ENCODE measurements at places on chromosomes 1 and 21.

DNA sequence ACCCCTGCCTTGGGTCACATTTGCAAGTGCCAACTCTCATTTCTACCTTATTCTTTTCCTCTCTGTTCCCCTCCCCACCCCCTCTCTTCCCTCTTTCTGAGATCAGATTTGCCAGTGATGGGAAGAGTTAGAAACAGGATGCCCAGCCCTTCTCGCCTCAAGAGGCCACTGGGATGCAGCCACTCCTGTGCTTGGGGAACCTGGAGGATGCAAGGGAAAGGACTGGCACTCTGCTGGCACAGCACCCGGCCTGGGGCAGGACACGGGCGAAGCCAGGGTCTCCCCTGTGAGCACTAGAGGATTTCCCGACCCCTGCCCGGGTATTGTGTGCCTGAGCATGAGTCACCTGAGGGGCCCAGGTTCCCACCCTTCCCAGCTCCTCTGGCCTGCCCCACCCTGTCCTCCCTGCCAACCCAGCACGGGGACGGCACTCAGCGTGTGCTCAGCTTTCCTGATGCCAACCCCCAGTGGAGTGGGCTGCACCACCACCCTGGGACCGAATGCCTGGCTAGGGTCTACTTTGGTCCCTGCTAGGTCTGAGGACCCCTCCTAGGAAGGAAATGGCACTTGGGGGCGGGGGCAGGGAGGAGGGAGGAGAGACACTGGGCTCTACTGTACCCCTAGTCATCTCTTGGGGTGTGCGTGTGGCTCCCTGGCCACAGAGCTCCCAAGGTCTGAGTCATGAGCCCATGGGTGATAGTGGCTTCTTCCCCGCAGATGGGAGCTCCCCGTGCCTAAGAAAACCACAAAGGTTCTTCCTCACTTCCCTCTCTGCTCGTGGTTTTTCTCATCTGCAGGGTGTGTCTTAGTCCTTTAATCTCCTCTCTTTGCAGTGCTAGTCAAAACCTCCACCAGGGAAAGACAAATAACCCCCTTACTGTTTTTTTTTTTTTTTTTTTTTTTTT, 12.4 kb downstream of the LMNA start:
- no peak for DNase-seq

DNA sequence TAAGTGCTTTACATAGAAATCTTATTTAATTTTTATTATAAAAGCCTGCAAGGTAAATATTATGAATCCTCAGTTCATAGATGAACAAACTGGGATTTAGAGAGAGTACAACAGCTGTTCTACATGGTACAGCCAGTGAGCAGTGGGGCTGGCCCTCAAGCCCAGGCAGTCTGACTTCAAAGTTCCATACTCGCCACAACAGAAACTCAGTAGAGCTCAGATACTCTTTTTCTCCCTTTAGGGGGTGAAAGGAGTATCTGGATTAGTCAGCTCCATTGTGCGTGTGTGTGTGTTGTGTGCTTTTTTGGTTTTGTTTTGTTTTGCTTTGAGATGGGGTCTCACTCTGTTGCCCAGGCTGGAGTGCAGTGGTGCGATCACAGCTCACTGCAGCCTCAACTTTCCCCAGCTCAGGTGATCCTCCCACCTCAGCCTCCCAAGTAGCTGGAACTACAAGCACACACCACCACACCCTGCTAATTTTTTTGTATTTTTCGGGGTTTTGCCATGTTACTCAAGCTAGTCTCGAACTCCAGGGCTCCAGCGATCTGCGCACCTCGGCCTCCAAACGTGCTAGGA, 378.5 kb downstream of the SMYD3 start:
- no peak for DNase-seq

DNA sequence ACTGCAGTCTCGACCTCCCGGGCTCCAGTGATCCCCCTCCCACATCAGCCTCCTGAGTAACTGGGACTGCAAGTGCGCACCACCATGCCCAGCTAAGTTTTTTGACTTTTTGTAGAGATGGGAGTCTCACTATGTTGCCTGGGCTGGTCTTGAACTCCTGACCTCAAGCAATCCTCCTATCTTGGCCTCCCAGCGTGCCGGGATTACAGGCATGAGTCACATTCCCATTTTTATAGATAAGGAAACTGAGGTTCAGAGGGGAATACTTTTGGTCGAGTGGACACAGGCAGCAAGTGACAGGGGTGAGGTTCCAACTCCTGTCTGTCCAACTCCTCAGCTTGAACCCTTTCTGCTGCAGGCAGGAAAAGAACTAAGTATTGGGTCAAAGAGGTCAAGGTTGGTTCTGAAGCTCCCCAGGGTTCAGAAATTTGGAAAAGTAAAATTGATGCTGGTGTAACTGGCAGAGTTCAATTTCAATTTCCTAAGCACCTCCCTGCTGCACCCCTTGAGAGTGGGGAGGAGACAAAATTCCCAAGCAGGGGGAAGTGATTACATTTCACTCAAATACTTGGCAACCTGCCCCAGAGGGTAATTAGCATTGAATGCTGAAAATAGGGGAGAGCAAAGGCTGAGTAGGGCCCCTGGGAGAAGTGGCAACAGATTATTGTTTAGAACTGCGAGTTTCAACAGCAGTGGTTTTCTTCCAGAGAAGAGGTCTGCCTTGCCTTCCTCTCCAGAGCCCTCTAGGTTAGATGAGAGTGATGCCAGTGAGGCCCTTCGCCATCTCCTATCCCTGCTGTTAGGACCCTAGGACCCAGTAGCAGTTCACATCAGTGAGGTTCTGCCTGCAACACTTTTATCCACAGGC, 17.5 kb upstream of the ALPL start:
- DNase-seq: no peak

- DNase-seq: no peak
Observed at GRCh38 chr1:178928976-178929375, 58.1 kb upstream of the ANGPTL1 start.

DNA sequence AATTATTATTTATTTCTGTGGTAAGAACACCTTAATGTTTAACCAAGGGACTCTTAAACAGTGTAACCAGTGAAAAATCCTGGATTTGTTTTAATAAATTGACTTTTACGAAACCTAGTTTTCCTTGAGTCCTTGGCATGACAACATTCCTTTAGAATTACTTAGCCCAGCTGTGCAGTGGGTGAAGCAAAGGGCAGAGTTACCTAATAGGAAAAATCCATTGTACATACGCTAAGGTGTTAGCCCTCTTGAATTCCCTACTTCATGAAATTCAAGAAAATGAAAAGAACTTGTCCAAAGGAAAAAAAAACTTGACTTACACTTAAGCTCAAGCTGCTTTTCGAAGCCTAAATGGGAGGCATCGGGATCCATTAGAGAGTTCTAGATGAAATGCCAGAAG, 852.0 kb upstream of the ADAMTS5 start:
- DNase-seq: no peak

GRCh38 chr1:162328512-162328911, 48.1 kb downstream of the SPATA46 start:
- no peak for DNase-seq

DNA sequence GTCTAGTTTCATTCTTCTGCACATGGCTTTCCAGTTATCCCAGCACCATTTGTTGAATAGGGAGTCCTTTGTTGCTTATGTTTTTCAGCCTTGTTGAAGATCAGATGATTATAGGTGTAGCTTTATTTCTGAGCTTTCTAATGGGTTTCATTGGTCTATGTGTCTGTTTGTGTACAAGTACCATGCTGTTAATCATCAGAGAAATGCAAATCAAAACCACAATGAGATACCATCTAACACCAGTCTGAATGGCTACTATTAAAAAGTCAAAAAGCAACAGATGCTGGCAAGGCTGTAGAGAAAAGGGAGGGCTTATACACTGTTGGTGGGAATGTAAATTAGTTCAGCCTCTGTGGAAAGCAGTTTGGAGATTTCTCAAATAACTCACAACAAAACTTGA, 321.5 kb upstream of the PTBP2 start:
- no peak for DNase-seq

- no peak for DNase-seq
Observed at GRCh38 chr1:231971397-231972110, 345.0 kb downstream of the DISC1 start.

DNA sequence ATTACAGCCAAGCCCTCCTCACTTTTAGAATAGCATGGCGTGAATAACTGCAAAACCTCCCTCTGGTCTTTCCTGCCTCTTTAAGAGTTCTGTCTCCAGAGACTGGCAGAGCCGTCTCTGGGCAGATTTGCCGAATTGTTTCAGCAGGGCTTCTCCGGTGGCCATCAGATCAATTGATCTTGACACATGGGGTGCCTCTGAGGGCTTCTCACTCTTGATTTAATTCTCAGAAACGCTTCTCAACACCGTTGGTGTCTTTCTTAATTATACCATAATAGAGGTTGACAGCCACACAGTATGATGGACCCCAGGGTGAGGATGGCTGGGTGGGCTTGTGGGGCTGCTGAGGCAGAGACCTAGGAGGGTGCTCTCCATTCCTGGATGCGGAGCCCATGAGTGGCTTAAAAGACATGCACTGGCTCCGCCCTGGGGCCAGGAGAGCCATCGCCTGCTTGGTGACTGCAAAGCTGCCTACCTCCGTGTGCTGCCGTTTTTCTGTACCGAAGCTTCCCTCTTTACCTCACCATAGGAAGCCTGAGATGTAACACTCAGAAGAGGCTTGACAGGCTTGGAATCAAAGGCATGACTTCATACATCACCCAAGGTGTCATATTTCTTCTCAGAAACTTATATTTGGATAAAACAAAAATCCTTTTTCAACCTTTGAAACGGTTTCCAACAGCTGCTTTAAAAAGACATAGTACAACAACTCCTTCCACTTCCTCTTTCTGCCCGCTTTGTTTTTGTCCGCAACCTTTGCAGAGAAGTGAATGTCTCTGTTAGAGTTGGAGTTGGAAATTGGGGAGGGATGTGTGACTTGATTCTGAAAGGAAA, 82.9 kb downstream of the GALNT2 start:
- no peak for DNase-seq

- no peak for DNase-seq
Observed at GRCh38 chr1:36091698-36092097, 3.0 kb downstream of the ADPRS start.

- DNase-seq: no peak
Observed at GRCh38 chr1:96104506-96104905, 617.1 kb upstream of the PTBP2 start.

DNA sequence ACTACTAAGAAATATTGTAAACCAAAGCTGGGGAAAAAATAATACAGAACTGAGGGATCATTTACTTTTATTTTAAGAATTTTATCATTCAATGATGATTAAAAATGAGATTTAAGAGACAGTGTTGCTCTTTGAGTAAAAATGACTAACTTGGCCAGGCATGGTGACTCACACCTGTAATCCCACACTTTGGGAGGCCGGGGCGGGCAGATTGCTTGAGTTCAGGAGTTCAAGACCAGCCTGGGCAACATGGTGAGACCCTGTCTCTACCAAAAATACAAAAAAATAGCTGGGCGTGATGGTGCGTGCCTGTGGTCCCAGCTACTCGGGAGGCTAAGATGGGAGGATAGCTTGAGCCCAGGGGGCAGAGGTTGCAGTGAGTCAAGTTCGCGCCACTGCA, 21.8 kb upstream of the PLEKHO1 start:
- DNase-seq: no peak

GRCh38 chr1:35192056-35192852, 691 bp downstream of the SFPQ start:
- DNase-seq: peak; percentile 78

Data from T47D (cell line).